ENCODE measurements at places on chromosomes 2 and 18. TPM values are rescaled to one million over a fixed set of nuclear protein-coding genes. Genes with fewer than 3 reads are reported as not detected.

GRCh38 chr2:20452551-20452950 lies 5.7 kb downstream of the RHOB start:
- peak; percentile 62 for DNase-seq

GRCh38 chr2:85672456-85672855 lies 4.5 kb upstream of the SFTPB start:
- peak; percentile 37 for DNase-seq

- no peak for DNase-seq
These were observed 41.5 kb upstream of the CHST9 start for GRCh38 chr18:27226556-27227075.

DNA sequence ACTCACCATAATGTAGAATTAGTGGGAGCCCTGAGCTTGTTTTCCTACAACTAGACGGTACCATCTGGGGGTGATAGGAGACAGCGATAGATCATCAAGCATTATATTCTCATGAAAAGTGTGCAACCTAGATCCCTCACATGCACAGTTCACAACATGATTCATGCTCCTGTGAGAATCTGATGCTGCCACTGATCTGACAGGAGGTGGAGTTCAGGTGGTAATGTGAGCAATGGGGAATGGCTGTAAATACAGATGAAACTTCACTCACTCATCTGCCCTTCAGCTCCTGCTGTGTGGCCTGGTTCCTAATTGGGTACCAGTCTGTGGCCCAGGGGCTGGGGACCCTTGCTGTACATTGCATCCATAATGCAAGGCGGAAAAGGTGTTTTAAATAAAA lies 60.7 kb downstream of the USP34 start:
- no peak for DNase-seq

DNA sequence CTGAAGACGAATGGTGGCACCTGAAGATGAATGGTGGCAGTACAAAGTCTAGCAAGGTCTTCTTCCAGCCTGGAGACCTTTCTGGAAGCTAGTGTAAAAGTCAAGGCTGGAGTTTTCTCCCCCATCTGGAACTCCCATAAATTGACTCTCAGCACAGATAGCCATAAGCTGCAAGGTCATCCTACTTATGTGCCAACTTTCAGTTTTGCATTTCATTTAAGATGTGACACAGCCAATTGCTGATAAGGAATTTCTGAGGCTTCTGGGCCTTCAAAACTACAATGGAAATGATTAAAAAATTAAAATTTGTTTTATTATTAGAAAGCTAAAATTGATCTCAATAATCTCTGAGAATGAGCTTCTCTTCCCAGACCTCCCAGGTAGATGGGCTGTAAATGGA lies 10.2 kb downstream of the XDH start:
- DNase-seq, result no peak

GRCh38 chr2:48978131-48978530 lies 176.2 kb downstream of the FSHR start:
- no peak for DNase-seq

GRCh38 chr2:101811226-101812015 lies 113.9 kb downstream of the MAP4K4 start:
- no peak for DNase-seq

GRCh38 chr2:37645362-37645761 lies 26.1 kb downstream of the CDC42EP3 start:
- DNase-seq, result no peak

DNA sequence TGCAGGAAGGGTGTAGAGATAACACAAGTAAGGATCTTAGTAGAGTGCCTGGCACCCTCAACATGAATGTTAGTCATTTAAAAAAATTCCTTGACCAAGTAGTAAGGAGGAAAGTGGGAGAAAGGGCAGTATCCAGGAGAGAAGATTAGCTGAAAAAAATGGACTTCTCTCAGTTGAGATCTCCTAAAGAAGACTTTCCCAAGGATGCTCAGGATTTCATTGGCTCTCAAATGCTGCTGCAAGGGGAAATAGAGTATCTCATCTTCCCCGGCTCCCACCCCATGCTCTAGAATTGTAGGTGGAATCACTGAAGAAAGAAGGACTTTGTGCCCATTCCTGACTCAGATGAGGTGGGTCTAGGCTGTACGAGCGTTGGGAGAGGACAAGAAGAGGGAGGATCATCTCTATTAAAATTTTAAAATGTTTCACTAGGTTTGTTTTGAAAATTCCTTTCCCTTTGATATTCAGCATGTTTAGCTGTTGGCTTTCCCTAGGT lies 231.1 kb downstream of the MYCN start:
- DNase-seq, result no peak

GRCh38 chr2:191187105-191187829 lies 36.5 kb upstream of the STAT4 start:
- no peak for DNase-seq

DNA sequence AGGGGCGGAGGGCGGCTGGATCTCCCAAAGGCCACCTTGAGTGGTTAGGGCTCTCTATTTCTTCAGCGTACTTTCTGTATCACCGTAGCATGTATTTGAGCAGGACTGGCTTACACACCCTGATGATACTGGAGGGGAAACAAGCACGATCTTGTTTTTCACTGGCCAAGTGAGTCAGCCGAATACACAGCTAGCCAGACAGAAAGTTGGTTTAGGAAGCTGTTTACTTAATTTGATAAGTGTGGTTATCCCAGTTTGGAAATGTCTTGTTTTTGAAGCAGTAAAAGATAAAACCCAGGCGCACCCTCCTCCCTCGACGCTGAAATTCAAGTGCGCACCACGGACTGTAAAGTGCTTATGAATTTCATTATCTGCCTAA lies 582 bp downstream of the RIOK3 start:
- DNase-seq, result no peak

DNA sequence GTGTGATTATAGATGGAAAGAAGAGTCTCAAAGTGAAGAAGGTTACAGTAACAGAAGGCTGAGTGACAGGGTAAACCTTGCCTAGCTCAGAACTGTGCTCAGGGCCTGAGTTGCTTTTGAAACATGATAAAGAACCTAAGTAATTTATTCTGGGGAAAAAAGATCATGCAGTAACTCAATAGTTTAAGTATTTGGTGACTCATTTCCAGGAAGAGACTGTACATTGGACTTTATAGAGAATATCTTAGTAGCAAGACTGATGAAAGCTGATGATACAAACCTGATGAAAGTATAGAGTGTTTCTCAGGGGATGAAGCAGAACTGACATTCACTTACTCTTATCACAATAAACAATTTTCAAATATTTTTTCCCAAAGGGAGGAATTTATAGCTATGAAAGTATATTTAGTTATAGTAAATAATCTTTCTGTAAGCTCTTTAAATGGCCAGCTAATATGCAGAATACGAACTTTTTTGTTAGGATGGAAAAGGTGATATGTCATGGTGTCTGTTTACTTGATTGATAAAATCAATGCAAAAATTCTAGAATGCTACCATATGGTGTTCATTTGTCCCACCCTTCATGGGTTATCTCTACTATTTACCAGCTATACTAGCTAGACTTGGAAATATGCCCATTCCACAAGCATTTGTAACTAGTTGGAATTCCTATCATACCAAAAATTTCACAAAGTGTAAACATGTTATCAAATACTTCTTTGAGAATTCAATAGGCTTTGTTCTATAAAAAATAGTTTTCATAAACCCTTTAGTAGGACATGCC lies 1265.5 kb upstream of the ACVR2A start:
- DNase-seq, result no peak

DNA sequence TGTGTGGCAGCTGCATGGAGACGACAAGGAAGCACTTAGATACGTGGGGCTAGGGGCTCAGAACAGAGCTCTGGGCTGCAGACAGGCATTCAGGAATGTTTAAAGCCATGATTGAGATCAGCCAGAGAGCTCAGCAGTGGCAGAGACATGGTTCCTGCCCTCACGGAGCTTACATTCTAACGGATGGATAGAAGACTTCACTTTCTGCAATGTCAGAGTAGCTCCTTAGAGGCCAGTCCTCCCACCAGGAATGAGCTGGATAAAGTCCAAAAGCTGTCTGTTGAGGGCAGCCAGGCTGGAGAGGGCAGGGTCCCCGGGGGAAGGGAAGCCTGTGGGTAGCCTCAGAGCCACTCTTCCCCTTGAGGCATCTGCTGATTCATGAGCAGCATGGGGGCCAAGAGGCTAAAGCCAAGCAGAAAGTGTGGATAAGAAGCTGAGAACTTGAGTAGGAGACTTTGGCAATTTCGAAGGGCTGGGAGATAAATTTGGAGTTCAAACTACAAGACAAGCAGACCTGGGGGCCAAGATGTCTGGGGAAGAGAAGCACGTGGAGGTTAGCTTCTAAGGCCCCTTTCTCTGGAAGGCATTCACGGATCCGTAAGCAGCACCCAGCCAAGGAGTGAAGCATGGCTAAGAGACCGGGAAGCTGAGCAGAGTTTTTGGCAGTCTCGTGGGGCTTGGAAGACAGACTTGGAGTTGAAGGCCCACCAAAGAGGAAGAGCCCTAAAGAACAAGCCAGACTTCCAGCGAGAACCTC lies 9.7 kb upstream of the CIB4 start:
- no peak for DNase-seq

DNA sequence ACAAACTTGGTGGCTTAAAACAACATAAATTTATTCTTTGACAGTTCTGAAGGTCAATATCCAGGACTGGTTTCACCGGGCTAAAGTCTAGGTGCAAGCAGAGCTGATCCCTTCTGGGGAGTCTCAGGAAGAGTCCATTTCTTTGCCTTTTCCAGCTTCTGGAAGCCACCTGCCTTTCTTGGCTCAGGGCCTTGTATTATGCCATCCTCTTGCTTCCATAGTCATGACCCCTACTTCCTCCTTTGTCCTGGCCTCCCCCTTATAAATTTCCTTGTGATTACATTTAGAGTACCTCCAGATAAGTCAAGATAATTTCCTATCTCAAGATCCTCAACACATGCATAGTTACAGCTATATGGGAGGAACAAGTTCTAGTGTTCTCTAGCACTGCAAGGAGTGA lies 1089.5 kb downstream of the LRP1B start:
- DNase-seq, result no peak

DNA sequence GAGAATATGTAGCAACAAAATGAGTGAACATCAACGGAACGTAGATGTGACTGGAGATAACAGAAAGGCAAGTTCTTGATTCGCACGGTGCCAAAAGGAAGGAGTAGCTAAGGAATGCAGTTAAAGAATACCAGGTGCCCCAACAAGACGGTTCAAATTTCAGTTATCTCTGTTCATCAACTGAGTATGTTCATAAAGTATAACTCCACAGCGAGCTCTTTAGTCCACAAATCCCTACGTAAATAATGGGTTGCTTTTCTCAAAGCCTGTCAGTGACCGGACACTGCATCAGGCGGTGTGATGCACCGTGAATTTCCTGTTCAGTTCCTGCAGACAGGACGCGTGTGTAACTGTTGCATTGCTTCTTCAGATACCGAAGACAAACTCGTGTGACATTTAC lies 91.8 kb downstream of the NOL10 start:
- no peak for DNase-seq

- DNase-seq, result no peak
These were observed 10.1 kb downstream of the RRM2 start for GRCh38 chr2:10132596-10132995.

GRCh38 chr2:11967946-11968465 lies 221.6 kb downstream of the LPIN1 start:
- no peak for DNase-seq

DNA sequence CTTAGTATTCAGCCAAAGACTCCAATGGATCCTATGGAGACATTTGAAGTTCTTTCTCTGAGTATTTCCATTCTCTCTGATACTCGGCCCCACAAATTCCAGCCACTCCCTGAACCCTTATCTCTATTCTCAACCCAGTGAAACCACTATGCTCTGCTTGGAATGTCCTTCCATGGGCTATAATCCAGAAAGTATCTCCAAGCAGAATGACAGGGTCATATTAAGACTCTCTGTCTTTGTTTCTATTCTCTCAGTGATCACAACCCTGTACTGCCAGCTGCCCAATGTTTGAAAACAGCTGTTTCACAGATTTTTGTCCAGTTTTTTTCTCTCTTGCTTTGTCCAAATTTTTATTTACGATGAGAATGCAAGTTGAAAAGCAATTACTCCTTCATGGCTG lies 21.9 kb downstream of the CHMP3 start:
- no peak for DNase-seq

- no peak for DNase-seq
These were observed 11.1 kb downstream of the AQP4 start for GRCh38 chr18:26854292-26854881.

- no peak for DNase-seq
These were observed 58.3 kb downstream of the SMIM21 start for GRCh38 chr18:75369026-75369721.

DNA sequence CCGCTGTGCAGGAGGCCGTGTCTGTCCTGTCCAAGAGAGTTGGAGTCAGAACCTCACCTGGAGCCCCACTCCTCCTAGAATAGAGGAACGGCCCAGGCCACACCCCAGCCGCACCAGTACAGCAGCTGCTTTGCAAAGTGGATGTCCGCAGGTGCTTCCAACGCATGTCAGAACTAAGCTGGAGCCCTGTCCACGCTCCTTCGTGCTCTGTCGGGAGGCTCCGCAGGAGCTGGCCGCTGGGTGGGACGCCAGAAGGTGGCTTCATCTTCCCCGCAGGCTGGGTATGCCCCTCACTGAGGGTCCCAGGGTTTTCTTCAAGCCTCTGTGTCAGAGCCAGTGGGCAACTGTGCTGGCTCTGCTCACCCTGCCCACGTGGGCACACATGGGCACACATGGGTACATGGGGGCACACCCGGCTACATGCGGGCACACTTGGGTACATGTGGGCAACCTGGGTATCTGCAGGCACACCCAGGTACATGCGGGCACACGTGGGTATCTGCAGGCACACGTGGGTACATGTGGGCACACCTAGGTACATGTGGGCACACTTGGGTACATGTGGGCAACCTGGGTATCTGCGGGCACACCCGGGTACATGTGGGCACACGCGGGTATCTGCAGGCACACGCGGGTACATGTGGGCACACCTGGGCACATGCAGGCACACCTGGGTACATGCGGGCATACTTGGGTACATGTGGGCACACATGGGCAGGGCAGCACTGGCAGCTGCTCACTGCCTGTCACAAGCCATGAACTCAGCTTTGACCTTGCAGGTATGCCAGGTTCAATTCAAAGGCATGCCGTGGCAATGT lies 67.1 kb upstream of the CTDP1 start:
- peak; percentile 79 for DNase-seq

DNA sequence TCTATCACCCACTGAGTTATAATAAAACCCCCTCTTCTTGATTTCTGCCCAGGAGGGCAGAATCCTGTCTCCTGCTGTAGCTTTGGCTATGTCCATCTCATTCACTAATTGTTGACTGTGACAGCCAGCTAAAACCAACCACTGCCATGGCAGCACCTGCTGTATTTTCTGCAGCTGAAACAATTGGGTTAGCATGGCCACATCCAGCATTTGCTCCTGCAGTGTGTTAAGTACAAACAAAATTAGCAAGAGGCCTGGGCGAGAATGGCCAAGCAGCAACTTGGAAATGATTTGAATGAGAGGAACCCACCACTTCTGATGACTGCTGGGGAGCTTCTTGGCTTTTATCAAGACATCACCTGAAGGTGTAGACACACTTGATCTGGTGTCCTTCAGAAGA lies 89.4 kb upstream of the LRRTM1 start:
- DNase-seq, result no peak

Gene SERPINB11
- total RNA-seq, result not detected

Gene MBOAT2
- 5.5 TPM for total RNA-seq

Gene NCKAP5
- 1.7 TPM for total RNA-seq

Gene PROC
- total RNA-seq, result not detected

Gene ZC3H6
- 8.8 TPM for total RNA-seq

Gene KCNK3
- 1.9 TPM for total RNA-seq

Gene CCDC68
- total RNA-seq, result 6.0 TPM

Gene TUBB8B
- total RNA-seq, result not detected

Measured in mesenteric fat pad (tissue), 1 donor.